SK-N-DZ (cell line): ENCODE measurements at places on chromosomes 4 and X.

DNA sequence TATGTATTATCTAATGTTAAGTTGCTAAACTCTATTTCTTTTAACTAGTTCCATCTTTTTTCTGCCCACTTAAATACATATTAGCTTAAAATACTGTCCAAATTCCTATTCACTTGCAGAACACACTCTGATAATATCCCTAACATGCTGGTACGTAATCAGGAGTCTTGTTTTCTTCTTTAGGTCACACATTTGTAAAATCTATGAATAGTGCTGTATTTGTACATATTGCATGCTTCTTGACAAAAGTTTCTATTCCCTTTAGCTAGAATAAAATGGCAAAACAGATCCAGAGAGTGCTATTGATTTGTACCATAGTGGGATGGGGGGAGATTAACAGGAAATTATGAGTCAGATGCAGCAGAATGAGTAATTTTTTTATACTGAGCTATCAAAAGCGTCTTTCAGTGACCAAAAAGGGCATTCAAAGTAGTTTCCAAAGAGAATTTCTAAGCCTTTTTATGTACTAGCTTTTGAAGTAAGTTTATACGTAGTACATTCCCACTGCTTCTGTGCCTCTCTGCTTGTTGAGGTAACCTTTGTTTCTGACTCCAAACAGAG lies 126.5 kb downstream of the PTPN13 start:
- DNase-seq, result no peak

DNA sequence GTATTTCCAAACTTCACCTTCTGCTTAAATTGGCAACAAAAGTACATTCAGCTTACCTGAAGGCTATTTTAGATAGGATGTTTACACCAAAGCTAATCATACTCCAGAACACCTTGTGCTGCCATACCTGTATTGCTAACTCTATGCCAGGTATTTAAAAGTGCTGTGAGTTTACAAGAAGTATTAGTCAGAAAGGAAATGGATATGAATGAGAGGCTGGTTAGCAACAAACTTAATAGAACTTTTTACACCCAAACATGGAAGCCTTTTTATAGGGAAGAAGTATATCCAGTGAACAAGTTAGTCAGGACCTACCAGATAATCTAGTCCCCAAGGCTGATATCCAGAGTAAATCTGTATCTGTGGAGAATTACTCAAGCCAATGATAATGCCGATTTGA lies 131.2 kb upstream of the SPRY1 start:
- no peak for DNase-seq

DNA sequence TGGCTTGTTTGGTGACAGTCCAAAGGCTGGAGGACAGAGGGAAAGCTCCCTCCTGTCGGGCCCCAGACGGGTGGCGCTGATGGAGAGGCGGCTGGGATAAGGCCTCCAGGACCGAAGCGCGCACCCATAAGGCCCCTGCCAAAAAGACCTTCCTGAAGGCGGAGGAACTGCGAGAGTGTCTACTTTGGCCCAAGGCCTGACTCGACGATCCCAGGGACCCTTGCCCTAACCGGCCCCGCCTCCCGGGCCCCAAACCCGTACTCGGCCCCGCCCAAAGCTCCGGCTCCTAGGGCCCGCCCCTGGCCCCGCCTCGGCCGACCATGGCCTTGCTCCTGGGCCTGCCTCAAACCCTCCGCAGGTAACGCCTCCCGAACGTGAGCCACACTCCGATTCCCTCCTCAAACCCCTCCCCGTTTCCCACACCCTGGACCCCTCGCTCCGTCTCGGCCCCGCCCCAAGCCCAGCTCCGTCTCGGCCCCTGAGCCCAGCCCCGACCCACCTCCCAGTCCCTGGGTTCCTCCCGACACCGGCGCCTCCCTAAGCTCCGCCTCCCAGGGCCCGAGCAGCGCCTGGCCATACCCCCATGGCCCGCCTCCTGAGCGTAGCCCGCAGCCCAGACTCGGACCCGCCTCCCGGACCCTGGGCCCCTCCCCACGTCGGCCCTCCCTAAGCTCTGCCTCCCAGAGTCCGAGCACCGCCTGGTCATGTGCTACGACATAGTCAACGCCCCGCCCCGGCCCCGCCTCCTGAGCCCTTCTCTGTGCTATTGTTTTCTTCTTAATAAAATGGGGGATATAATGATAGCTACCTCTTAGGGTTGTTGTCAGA lies 90.0 kb upstream of the DRD5 start:
- DNase-seq, result peak; percentile 20

GRCh38 chr4:168124008-168124641 lies 31.8 kb downstream of the ANXA10 start:
- DNase-seq, result no peak

DNA sequence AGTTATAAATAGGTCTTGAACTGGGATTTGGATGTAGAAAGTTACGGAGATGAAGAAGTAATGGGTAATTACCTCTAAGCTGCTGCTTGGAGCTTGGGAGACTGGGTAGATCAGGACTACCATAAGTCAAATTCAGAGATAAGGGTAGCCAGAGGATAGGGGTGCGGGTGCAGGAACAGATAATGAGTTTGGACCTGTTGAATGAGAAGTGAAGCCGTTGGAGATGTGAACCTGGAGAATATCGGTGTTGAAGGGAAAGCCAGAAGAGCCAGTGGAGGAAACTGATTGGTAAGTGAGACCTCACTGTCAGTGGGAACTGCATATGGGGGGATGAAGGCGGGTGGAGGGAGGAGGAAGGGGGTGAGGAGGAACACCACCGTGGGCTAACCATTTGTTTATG lies 618 bp upstream of the FOXO4 start:
- DNase-seq, result no peak

- no peak for DNase-seq
Observed at GRCh38 chr4:55437823-55438222, 42.1 kb downstream of the TMEM165 start.

- no peak for DNase-seq
Observed at GRCh38 chr4:1882850-1883271, 11.7 kb downstream of the NSD2 start.

DNA sequence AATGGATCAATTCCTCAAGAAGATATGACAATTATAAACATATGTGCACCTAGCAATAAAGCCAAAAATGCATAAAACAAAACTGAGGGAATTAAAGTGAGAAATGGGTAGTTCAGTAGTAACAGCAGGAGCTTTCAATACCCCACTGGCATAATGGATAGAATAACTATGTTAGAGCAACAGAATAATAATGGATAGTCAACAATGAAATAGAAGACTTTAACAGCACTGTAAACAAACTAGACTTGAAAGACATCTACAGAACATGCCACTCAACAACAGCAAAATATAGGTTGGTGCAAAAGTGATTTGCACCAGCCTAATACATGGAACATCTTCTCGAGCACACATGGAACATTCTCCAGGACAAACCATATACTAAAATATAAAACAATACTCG lies 20.0 kb upstream of the MBNL3 start:
- DNase-seq, result no peak

GRCh38 chrX:14729058-14729457 lies 143.8 kb downstream of the FANCB start:
- no peak for DNase-seq

DNA sequence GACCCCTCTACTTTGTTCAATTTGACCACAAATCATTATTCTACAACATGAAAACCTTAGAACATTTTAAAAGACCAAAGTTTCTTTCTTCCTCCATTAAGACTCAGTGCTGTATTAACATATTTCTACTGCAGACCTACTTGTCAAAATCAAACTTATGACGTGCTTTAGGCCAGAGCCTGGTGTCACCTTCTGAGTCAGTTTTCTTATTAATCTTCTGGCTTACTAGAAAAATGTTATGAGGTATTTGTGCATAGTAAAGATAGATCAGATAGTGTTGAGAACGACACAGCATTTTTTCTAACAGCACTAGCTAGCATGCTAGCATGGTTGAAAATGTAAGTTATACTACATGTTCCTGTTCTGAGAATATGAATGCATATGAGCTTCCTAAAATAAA lies 333.6 kb upstream of the FAM241A start:
- DNase-seq, result no peak

GRCh38 chrX:56618323-56618722 lies 54.9 kb downstream of the UBQLN2 start:
- no peak for DNase-seq

GRCh38 chr4:26619784-26620183 lies 35.9 kb downstream of the TBC1D19 start:
- DNase-seq, result no peak

GRCh38 chrX:68196939-68197791 lies 236.1 kb downstream of the OPHN1 start:
- peak; percentile 41 for DNase-seq

DNA sequence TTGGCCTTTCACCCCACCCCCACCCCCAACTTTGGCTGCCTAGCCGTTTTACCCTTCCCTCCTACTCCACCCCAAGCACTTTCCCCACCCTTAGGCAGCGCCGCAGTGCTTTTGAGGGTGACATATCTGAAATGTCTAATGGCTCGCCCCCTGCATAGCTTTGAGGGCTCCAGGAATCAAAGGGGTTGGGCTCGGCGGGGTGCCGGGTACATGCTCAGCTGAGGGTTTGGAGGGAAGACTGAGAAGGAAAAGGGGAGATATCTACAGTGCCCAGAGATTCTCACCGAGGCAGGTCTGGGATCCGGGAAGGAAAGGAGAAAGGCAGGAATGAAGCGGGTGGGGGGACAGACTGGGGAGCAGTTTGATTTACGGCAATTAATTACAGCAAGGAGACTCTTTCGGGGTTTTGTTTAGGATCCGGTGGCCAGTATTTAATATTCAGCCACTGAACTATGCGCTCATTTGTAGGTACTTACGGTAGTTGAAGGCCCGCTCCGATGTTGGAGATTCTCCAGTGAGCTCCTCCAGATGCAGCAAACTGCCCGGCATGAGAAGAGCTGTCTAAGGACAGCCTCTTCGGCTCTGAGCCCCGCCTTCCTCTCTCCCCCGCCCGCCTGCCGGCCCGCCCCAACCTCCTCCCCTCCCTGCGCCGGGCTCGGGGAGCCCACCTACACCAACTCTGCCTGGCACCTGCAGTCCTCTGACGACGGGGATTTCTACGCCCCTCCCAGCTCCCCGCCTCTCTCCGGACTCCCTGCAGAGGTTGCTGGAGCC lies at the start of gene IGSF1:
TSS of gene IGSF1 (minus strand) at position 569 of the 774 bp plus-strand sequence. CDS start 2,632 bp downstream, outside the sequence.
- DNase-seq, result peak; percentile 78

DNA sequence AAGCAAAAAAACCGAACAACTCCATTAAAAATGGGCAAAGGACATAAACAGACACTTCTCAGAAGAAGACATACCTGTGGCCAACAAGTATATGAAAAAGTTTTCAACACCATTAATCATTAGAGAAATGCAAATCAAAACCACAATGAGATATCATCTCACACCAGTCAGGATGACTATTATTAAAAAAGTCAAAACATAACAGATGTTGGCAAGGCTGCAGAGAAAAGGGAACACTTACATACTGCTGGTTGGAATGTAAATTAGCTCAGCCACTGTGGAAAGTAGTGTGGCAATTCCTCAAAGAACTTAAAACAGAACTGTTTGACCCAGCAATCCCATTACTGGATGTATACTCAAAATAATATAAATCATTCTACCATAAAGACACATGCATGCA lies 436.3 kb downstream of the KLHL13 start:
- no peak for DNase-seq

- peak; percentile 94 for DNase-seq
Observed at GRCh38 chr4:90958256-90958895, 831.2 kb downstream of the CCSER1 start.

DNA sequence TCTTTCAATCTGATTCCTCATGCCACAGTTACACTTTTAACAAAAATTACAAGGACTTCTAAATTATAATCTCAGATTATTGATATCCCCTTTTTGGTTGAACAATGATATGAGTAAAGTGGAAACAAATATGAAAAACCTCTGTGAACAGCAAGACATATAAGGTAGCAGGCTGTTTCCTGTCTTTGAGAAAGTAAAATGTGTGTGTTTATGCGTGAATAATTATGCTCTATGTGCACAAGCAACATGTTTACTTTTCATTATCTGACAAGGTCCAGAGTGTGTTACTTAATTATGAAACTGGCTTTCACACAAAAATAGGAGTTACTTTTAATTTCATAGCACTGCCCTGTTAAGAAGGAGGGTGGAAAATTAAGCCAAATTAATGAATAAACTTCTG lies 43.1 kb downstream of the DDIT4L start:
- no peak for DNase-seq

GRCh38 chr4:148059617-148060180 lies 327.8 kb downstream of the ARHGAP10 start:
- DNase-seq, result no peak

DNA sequence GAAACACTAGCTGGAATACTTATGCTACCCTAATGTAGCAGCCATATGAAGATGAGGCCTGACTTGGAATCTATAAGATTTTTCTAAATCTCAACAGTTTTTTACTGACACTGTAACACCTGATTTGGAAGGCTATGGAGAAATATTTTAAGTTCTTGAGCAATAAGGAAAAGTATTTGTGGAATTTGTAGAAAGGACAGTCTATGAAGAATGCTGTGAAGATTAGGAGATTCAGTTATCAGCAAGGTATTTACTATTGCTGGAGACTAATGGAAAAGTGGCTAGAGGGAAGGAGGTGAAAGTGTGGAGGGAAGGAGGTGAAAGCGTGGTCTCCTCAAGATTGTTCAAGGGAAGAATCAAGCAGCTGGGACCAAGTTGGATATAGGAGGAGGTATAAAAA lies 190.0 kb upstream of the EMCN start:
- no peak for DNase-seq

DNA sequence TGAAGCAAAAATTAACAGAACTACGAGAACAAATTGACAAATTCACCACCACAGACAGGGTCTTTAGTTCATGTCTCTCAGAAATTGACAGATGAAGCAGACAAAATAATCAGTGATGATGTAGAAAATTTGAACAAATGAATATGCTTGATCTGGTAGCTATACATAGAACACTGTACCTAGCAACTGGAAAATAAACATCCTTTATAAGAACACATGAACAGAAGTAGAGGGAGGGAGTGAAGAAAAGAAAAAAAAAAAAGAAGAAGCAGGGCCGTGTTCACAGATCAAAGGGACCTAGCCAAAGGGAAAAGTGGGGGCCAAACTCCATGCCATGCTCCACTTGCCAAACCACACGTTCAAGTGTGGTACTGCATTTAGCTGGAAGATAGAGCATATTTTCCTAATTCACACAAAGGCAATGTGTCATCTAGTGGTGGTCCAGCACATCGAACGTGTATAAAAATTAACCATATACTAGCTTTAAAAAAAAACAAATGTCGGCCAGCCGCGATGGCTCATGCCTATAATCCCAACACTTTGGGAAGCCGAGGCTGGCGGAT lies 5.6 kb upstream of the THOC2 start:
- no peak for DNase-seq

- DNase-seq, result no peak
Observed at GRCh38 chr4:147339100-147339499, 141.8 kb upstream of the EDNRA start.

DNA sequence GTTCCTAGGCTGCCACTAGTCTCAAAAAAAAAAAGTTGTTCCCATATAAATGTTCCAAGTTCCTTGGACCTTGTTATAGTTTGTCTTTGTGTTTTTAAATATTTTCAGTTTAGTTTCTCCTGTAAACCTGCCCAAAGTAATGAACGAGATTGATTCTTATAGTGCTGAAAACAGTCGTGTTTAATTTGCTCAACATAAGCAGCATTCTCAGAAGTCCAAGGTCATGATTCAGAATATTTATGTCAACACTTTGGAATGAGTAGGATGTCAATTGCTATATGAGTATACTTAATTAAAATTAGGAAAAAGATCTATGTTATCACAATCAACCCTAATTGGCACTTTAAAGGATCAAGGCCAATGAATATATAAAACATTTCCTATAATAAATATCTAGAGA lies 510.9 kb downstream of the PPP4R3C start:
- no peak for DNase-seq

- DNase-seq, result no peak
Observed at GRCh38 chrX:83593634-83594294, 85.7 kb downstream of the POU3F4 start.
